ENCODE measurements at places on chromosomes 2 and 18. TPM values are rescaled to one million over a fixed set of nuclear protein-coding genes. Genes with fewer than 3 reads are reported as not detected.

The GPC1 gene
- total RNA-seq = 13.4 TPM

The IL36RN gene
- not detected for total RNA-seq

The CRYGC gene
- not detected for total RNA-seq

The TSPYL6 gene
- not detected for total RNA-seq

The CFAP65 gene
- total RNA-seq = not detected

The FSIP2 gene
- total RNA-seq = 0.05 TPM

The ATG16L1 gene
- total RNA-seq = 22.8 TPM

The TEX51 gene
- total RNA-seq = not detected

The SAG gene
- not detected for total RNA-seq

GRCh38 chr2:23055251-23055650, 329.7 kb upstream of the KLHL29 start:
- DNase-seq = no peak

GRCh38 chr2:68565858-68566257, 77.5 kb upstream of the PROKR1 start:
- no peak for DNase-seq

DNA sequence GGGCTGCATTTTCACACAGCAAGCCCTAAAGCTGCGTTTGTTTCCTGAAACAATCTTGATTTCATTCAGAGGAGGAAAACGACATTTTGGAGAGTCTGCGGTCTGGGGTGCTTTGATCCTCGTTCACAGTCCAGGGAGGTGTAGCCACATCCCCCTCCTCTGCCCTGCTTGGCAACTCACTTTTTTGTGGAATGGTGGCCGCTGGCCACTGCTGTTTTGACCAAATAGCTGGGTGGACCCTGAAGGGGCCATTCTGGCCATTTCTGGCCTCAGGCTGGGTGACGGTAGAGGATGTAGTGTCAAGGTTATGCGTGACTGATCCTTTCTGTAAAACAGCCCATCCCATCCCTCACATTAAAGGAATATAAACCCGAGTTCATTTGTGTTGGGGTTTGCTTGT, 62.2 kb downstream of the INPP4A start:
- no peak for DNase-seq

GRCh38 chr18:77023102-77023782, 109.3 kb downstream of the MBP start:
- no peak for DNase-seq

- no peak for DNase-seq
These were observed 254.6 kb downstream of the RND3 start for GRCh38 chr2:150232871-150233270.

DNA sequence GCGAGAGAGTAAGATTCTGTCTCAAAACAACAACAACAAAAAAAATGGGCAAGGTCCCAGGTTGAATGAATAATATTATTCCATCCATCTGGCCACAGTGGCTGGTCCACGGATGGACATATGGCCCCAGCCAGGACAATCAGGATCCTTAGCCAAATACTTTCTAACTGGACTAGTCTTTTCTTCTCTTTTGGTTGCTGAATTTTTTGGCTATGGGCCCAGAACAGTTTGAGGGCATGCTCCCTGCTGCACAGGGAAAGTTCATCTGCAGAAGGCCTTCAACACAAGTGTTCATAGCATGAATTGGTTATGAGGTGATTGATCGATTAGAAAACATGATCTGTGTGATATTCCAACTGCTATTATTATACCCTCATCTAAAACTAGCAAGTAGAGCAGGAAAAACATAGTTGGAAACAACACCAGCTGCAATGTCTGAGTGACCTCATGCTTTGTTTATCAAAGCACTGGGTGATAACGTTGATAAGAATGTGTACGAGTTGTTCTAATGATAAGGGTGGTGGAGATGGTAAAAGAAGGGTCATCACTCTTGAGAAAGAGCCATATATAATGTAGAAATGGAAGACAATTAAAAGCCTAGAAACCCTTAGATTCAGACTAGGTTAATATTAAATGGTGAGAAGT, 47.8 kb upstream of the RNF103 start:
- DNase-seq = no peak

DNA sequence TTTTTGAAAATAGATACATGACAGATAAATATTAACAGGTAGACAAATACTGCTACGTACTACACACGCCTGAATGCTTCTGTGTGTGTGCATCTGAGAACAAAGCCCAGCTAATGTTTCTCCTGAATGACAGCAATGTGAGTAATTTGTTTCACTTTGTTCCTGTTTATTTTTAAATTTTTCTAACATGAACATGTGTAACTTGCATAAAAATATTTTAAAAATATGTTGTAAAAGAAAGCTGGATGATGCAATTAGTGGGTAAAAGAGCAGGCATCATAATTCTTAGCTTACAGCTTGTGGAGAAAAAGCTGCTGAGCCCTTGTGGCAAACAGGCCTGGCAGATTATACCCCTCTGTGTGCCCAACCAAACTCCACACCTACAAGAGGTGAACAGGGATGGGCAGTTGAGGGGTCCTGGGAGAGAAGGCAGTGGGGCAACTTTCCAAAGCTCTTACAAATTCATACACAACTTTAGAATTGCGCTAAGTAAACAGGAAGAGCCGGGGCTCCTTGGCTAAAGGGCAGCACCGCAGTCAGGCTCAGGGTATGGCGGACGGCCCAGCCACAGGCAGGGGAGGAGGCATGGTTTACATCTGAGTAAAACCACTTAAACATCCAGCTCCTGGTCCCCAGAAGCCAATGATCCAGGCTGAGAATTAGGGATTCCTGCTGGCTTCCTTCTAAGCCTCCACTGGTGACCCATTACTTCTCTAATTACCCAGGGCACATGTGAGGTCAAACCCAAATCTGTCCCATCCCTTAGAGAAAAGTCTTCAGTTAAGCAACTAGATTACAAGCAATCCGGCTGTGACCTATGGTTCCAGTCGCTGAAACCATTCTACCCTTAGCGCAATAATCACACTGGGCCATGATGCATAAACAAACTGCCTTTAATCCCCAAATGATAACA, 14.0 kb downstream of the PXDN start:
- DNase-seq = no peak

Measured in liver (tissue), 10 donors.